ENCODE measurements at places on chromosomes 12 and 14.

DNA sequence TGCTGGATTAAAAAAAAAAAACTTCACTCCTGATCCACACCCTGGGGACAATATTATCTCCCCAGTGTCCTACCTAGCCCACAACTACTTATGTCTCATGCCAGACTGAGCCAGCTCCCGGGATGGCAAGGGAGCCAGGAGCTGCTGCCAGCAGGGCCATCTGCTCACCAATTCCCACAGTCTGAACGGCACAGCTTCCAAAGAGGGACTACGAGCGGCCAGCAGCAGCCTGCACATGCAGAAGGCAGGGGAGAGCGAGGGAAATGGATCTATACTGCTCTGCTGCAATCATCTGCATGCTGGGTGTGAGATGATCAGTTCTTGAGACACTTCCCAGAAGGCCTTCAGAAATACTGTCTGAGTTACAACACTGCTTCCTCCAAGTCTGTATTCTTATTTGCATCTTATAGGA lies 11.1 kb downstream of the SSH1 start:
- DNase-seq = no peak

GRCh38 chr12:112126911-112127310 lies 1.6 kb downstream of the TRAFD1 start:
- DNase-seq = no peak

DNA sequence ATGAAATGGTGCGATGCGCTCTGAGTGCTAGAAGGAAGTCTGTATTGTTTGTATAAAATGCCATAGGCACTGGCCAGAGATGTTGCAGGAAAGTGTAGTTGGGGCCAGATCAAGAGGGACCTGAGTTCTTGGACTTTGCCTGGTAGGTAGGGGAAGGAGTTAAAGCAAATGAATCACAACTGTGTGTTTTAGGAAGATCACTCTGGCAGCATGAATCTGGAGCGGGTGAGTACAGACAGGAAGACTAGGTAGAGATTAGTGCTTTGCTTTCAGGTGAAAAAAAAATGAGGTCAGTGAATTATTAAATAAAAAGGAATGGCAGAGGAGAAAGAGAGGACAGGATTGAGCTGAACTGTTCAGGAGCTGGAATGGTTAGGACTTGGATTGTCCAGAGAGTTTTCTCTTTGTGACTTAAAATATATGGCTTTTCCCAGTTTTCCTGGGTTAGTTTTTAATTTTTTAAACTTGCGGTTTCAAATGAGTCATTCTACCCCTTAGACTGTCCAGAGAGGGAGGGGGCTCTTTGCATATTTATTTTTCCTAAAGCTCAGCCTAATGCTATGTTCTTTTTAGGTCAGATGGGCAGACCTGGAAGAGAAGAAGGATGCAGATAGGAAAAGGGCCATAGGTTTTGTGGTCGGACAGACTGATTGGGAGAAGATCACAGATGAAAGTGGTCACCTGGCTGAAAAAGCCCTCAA lies 41.1 kb downstream of the PROX2 start:
- DNase-seq = no peak

GRCh38 chr12:127619869-127620734 lies 646.9 kb upstream of the TMEM132C start:
- no peak for DNase-seq

DNA sequence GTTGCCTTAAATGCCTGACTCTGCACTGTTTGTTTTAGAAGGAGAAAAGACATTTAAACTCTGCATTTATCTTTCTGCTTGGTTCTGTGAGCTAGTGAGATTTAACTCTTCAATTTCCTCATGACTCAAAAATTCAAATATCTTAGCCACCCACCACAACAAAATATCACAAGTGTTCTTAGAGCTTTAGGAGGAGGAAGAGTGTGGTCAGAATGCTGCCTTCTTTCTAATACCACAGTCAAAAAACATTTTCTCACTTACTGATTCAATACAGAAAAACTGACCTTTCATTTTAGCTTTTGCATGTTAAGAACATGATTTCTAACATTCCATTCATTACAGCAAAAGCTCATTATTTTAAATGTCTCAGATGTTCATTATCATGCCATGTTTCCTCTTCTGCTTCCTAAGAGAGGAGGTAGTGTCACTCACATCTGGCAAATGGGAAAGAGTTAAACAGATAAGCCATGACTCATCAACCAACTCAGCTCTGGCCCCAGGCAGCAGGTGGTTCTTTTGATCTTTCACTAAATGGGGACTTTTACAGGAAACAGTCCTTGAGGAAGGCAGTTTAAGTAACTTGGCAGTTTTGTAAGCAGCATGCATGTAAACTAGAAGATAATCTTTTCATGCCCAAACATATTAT lies 56.4 kb upstream of the RNU6-8 start:
- DNase-seq = no peak

GRCh38 chr14:64940336-64940910 lies 2.1 kb downstream of the GPX2 start:
- DNase-seq = no peak

- DNase-seq = no peak
Observed at GRCh38 chr12:104650541-104650940, 193.8 kb downstream of the CHST11 start.

- no peak for DNase-seq
Observed at GRCh38 chr14:102835959-102836358, 58.7 kb downstream of the TRAF3 start.

GRCh38 chr12:1445807-1446206 lies 148.6 kb downstream of the FBXL14 start:
- DNase-seq = no peak

DNA sequence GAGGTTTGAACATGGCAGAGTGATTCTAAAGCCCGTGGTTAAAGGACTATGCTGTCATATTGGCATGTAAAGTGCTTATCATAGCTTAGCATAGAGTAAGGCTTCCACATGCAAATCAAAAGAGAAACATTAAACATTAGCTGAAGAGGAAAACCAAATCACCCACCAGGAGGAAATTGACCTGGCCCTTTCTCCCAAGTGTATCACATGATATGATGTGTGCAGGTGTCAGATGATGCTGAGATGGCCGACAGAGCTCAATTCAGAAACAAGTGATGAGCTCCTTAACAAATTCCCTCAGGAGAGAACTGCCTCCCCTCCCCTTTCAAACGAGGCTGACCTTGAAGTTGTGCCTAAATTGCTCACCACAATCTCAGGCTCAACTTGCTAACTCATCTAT lies 217.1 kb upstream of the BTG1 start:
- DNase-seq = no peak

GRCh38 chr12:1776170-1776921 lies 44.0 kb upstream of the LRTM2 start:
- DNase-seq = no peak

DNA sequence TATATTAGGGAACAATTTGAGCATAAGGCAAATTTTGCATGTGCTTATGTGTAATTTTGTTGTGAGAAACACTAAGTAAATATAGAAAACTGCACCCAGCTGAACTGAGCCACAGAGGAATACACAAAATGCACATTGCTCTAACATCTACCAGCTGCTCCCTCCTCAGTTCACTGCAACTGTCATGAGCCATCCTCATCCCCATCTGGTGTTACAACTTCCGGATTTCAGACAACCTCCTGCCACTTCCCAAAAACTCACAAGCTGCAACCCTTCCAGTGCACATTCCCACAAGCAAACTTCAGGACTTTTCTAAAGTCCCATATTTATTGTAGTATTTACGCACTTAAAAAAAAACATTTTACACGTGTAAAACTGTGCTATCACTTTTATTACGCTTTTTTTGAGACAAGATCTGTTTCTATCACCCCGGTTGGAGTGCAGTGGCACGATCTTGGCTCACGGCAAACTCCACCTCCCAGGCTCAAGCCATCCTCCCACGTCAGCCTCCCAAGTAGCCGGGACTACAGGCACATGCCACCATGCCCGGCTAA lies 169.1 kb upstream of the TBX3 start:
- no peak for DNase-seq

GRCh38 chr14:57883061-57883460 lies 17.2 kb upstream of the SLC35F4 start:
- no peak for DNase-seq

DNA sequence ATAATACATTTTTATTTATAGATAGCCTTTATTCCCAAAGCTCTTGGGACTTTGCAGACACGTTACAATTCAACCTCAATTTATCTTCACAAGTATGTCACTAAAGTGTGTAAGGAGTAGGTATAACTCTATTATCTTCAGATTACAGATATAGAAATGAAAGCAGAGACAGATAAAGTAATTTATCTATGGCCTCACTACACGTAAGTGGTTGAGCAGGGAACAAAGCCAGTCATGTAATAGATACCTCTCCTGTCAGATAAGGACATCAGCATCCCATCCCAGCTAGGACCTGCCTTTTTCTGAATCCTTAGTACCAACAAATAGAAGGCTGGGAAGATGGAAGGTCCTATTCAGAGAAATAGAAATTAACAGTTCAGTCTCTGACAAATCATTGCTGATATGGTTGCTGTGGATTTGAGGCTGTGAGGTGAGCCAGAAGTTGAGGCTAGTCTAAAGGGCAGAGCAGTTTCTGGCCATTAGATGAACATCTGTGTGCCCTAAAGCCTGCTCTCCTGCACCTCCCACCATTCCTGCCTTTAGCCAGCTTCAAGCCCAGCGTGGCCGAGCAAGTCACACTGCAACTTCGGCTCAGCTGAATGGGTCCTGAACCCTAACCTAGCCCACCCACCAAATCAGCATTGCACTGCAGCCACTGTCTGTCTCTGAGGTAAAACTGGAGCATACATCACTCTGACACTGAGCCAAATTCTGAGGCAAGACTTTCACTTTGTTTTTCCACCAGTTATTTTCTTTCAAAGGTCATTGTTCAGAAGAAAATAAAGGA lies 71.1 kb upstream of the PLEKHA5 start:
- no peak for DNase-seq

- DNase-seq = no peak
Observed at GRCh38 chr14:51917193-51917592, 56.8 kb downstream of the GNG2 start.

- DNase-seq = no peak
Observed at GRCh38 chr14:29788093-29788492, 139.6 kb downstream of the PRKD1 start.

DNA sequence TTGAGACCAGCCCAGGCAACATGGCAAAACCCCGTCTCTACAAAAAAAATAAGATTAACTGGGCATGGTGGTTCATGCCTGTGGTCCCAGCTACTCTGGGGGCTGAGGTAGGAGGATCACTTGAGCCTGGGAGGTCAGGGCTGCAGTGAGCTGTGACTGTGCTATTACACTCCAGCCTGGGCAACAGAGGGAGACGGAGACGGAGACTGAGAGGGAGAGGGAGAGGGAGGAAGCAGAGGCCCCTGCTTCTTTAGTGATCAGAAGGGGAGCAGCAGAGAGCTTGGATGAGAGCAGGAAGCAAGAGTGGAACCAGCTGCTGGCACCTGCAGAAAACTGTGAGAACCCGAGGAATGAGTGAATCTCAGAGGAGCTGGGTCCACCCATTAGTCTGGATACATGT lies 45.9 kb downstream of the ISCA2 start:
- no peak for DNase-seq

DNA sequence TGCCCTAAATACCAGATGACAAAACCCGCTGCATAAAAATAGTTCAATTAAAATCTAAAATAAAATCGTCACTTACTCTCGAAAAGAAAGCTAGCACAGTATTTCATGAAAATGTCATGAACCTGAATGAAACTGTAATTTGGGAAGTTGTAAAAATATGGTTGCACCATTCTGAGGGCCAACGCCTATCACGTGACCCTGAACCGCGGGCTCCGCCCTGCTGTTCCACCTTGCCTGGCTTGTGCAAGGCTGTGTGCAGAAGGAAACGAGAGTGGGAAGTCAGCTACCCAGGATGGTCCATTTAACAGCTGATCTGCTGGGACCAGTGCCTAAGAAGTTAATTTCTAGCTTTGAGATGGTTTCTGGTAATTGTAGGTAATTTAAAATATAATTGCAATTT lies 91.7 kb upstream of the BMP4 start:
- no peak for DNase-seq

DNA sequence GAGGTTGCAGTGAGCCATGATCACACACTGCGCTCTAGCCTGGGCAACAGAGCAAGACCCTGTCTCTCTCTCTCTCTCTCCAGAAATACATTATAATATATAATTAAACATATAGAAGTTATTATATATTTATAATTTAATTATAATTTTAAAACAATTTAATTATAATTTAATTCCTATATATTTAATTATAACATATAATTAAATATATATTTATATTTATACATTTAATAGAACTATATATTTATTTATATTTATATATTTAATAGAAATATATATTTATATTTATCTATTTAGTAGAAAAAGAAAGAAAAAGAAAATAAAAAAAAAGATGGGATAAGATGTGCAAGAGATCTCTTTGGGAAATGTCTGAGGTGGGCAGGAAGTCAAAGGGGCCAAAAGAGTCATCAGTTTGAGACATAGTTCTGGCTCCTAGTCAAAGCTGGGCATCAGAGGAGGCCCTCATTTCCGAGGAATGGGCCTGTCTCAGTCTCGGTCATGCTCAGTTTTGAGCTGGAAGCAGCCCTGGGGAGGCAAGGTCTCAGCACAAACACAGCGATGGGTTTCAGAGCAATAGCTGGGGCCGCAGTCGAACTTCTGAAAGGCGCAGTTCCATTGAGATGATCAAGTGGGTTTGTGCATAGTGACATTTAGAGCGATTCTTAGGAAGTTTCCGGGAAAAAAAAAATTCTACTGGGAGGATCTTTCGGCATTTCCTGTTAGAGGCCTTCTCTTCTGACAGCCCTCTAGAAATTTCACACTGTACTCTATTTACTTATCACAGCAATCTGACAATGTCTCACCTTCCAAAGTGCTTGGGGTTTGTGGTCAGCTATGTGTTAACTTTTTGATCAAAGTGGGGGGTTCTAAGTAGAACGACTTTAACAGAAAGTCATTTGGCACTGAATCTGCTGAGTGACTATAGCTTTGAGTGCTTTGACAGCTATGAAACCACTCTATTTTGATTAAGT lies 58.7 kb upstream of the GZMB start:
- DNase-seq = peak; percentile 32

GRCh38 chr12:71703206-71703605 lies 17.3 kb downstream of the TMEM19 start:
- no peak for DNase-seq

GRCh38 chr12:106590601-106591000 lies 7.8 kb downstream of the RFX4 start:
- no peak for DNase-seq

DNA sequence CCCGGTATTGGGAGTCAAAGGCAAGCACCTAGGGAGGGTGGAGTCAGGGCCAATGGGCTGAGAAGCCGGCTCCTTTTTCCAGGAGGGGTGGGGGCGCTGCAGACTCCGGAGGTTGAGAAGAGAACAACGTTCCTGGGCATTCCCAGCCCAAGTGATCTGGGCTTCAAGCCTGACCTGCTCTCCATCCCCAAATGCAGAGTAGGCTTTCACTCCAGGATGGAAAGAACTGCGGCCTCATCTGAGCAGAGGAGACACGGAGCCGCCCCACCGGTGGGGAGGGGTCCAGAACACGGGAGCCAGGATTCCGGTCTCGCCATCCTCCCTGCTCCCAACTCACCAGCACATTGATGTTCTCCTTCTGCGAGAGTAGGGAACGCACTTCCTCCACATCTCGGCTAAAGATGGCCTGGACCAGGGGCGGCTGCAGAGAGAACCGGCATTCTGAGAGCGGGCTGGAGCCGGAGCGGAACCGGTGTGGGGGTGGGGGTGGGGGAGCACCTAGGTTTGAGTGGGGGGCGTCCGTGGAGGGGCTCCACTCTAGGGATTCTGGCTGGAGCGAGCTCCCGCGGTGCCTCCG lies 605 bp downstream of the ANKRD52 start:
- no peak for DNase-seq

- no peak for DNase-seq
Observed at GRCh38 chr14:67581643-67582042, 18.4 kb downstream of the PIGH start.

GRCh38 chr14:51139121-51139681 lies 44.3 kb upstream of the TRIM9 start:
- DNase-seq = no peak

- DNase-seq = no peak
Observed at GRCh38 chr12:51642286-51642685, 51.3 kb downstream of the SCN8A start.

Measured in stimulated activated CD8-positive, alpha-beta memory T cell treated with anti-CD3 and anti-CD28 coated beads, Interleukin-12 subunit alpha, Interleukin-12 subunit beta, amount 100 ng/mL, for 1 hour (primary cell).